ENCODE measurements at places on chromosomes 4 and X.

DNA sequence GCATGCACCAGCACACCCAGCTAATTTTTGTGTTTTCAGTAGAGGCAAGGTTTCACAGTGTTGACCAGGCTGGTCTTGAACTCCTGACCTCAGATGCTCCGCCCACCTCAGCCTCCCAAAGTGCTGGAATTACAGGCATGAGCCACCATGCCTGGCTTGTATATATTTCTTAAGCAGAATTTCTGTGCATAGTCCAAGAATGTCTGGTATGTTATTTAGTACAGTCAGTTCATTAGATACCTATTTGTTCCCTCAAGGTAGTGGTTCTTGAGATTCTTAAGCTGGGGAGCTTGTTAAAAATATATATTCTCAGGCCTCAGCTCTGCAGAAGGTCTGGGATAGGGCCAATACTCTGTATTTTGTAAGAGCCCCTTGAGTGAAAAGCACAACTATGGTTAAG is 4.6 kb upstream of the SERTM2 start:
- DNase-seq, result no peak

DNA sequence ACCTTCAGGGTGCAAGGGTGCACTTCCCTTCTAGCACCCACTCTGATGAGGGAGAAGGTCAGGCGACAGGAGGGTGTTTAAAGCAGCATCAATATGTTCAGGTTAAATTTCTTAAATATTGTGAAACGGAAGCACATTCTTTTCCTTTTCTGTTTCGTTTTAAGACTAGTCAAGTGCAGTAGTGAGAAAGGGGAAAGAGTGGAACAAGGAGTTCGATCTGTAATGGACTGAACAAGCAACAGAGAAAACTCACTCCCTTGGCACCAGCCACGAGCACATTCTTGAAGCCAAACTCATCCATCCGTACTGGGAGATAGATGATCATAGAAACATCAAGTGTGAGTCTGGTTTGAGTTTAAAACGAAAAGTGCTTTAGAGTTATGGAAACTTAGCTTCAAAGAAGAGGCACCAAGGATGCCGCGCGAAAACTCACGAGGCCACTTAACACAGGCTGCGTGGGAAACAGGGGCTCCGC is 815 bp downstream of the FAM53A start:
- DNase-seq, result no peak

DNA sequence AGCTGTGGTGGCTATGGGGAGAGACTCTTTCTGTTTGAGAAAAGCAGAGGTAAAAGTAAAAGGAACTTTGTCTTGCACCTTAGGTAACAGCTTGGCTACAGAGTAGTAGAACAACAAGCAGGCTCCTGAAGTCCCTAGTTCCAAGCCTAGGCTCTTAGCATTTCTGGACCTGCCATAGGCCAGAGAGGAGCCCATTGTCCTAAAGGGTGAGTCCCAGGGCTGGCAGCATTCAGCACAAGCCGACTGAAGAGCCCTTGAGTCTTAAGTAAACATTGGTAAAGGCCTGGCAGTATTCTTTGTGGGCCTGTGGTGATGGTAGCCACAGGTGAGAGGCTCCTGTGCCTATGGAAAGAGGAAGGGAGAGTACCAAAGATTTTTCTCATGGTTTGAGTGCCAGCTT is 38.2 kb downstream of the CSN3 start:
- DNase-seq, result no peak

DNA sequence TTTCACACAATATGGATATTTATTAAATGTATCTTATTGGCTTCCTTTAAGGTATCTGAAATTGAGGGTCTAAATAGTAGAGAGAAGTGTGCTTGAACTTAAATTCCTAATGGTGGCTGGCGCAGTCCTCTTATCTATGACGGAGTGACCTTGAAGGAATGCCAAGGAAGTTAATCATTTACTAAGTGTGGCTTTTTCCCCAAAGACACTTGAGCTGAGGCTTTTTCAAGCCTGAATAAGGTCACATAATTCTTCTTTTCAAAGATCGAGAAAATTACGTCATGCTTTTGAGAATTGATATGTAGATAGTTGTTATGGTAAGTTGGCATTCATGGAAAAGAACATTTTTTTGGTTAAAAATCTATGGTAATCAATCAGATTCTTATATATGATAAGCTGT is 11.7 kb upstream of the PRPS2 start:
- no peak for DNase-seq
